ENCODE measurements at places on chromosomes 11 and 22.

- no peak for DNase-seq
Observed at GRCh38 chr11:75449776-75450175, 16.8 kb upstream of the KLHL35 start.

GRCh38 chr22:35596821-35597220, 20.3 kb downstream of the MB start:
- no peak for DNase-seq

- DNase-seq: no peak
Observed at GRCh38 chr22:36374603-36375024, 13.2 kb downstream of the MYH9 start.

DNA sequence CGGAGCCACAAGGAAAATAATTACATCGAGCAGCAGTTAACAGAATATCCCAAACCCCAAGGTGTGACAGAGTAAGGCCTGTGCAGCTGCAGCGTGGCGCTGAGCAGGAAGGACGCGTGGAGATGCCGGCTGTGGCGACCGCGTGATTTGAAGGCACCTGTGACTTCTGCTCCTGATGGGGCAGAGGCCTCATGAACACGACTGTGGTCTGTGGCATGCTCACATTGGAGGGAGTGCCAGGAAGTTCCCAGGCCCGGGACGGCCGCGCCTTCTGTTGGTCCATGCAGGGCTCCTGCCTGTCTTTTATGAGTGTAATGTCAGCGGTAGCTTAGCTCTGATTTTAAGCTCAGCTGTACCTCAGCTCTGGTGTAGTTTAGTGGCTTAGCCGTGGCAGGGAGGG, 50.4 kb downstream of the TPCN2 start:
- no peak for DNase-seq

- no peak for DNase-seq
Observed at GRCh38 chr11:35144136-35144741, 5.3 kb downstream of the CD44 start.

DNA sequence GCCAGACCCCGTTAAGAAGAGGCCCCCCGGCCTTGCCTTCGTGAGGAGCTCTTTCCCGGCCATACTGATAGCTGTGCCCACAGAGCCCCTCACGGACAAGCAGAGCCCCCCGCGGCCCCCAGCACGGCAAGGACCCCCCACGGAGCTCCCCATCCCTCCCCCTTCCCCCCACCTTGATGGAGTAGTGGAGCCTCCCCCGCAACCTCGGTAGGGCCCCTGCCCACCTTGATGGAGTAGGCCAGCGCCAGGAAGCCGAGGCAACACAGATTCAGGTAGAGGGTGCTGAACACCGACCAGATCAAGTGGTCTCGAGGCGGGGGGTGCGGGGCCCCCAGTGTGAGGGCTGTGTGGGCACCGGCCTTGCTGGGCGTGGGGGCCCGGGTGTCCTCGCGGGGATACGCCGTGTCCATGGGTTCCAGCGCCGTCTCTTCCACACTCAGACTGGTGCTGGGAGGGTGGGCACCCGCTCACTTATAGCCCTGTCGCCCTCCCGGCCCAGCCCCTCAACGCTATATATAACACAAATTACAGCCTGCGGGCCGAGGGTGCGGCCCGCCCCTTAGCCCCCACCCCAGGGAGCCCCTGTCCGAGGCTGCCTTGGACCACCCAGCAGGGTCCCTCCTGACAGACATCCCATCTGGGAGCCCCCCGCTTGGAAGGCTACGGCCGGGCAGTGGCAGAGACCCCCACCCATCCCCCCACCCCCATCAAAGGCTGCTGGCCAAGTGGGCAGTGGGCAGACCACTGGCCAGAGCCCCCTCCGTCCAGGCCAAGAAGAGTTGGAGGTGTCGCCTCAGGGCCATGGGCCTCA, at the start of gene IFITM5:
IFITM5 (minus strand) TSS at position 446 of the 811 bp plus-strand sequence; CDS start at position 410, 36 bp downstream.
- DNase-seq: no peak

DNA sequence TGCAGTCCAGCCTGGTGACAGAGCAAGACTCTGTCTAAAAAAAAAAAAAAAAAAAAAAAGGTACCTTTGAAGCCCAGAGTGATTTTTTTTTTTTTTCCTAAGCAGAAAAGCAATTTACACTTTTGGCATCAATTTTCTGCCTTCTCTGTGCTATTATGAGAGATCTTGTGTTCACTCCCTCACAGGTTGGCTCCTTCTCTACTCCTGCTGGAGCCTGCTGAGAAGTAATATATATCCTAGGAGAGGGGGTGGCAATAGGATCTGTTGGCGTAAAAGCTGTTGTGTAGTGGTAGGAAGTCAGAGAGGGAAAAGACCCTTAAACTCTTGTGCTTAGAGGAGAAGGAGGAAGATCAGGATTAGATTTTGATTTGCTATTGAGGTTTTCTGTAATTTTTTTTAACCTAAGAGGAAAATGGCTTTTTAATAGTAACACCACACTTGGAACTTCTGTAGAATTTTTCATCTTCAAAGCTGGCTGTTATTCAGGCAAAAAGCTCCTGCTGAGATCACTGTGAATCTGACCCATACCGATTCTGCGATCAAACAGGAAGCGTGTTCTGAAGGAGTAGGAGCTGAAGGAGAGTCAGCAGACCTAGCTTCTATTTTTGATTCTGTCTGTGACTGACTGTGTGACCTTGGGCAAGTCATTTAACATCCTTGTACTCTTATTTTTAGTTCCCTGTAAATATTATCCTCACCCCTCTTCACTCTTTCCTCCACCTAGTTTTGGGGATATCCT, 77.7 kb downstream of the TRIM44 start:
- DNase-seq: no peak

- no peak for DNase-seq
Observed at GRCh38 chr11:128407962-128408361, 179.4 kb downstream of the ETS1 start.

- DNase-seq: no peak
Observed at GRCh38 chr11:109956124-109956793, 136.9 kb upstream of the ZC3H12C start.

DNA sequence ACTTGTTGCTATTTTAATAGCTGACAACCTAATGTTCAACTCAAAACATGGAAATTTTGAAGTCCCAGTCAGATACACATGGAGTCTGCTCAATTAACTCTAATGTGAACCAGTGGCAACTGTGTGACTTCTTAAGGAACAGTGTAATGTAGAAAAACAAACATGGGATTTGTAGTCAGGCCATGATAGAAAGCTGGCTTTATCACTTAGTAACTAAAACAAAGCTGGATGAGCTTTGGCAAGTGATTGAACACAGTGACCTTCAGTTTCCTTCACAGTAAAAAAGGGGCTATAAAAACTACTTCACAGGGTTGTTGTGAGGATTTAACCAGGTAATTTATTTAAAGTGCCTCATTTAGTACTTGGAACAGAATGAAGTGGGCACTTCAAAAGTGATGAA, 62.6 kb downstream of the PRCP start:
- peak; percentile 15 for DNase-seq

GRCh38 chr11:68658097-68658496, 26.2 kb upstream of the GAL start:
- DNase-seq: no peak

GRCh38 chr11:80188076-80188627, 747.3 kb upstream of the TENM4 start:
- DNase-seq: no peak

DNA sequence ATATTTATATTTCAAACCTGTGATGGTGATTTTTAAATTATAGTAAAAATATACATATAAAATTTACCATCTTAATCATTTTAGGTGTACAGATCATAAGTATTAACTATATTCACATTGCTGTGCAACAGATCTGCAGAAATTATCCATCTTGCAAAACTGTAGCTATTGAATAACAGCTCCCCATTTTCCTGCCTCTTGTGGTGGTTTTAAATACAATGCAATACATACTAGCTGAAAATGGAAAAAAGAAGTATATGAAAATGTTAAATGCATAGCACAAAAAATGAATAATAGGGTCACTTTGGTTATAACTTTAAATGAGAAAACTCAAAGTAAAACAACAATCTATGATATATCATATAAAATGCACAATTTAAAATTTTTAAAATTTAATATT, 130.9 kb upstream of the VPREB1 start:
- no peak for DNase-seq

- no peak for DNase-seq
Observed at GRCh38 chr11:47148270-47148669, 28.4 kb downstream of the ARFGAP2 start.

DNA sequence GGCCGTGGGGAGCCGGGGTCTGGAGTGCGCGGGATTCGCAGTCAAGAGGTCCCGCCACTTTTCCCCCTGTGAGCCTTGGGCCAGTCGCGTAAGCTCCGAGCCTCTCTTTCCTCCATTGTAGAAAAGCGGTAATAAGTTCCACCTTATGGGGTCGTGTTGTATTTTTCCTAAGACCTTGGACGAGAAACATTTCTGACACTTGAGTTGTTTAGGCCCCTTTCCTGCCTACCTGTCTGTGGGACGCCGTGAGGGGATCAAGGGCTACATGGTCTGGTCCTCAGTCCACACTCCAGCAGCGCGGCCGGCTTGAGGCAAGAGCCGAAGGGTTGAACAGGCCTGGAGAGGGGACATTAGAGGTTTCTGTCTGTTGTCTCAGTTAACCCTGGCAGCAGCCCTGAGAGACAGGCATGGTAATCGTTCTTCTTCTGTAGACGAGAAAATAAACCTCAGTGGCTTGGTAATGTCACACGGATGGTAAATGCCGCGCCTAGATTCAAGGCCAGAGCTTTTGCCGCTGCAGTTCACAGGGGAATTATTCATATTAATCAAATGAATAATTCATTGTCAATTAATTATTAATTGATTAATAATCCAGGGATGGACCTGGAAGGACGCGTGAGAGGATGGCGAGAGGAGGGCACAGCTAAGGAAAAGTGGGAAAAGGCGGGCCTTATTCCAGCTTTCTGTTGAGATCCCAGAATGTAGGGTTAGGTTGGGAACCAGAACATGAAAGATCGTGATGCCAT, 545 bp downstream of the FEN1 start:
- no peak for DNase-seq

GRCh38 chr11:107593951-107594350, 3.0 kb downstream of the ELMOD1 start:
- DNase-seq: no peak

DNA sequence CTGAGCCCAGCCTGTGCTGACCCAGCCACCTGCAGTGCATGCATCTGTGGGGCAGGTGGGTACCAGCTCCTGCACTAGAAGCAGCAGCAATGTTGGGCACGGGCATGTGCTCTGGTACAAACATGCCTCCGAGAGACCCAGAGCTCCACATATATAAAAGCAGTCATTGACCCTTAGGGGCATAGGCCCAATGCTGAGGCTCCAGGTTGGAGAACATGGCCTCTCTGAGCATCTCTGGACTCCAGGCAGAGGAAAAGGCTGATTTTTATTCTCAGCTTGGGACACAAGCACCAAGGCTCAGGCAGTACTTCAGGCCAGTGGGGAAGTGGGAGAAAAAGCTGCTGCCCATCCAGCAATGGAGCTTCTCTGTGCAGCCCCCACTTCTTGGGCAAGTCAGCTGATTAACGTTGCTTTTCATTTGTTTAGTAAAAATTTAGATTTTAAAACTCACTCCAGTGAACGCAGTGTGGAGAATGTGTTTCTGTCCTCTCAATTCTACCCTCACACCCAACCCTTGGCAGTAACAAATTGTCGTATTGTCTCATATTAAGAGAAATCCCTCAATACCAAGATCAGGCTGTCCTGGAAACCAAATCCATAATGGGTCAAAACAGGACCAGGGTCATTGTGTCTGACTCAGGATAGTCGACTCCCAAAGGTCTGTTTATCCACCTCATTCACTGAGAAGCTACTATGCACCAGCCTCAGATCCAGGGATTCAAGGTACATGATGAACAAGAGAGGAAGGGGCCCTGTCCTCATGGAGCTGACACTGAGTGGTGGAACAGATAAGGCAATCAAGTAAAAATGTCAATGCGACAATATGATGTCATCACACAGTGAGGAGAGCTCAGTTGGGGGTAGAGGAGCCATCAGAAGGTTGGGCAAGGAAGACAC, 50.6 kb upstream of the TOP3B start:
- no peak for DNase-seq

GRCh38 chr11:47409440-47410369, 1.3 kb downstream of the SLC39A13 start:
- DNase-seq: no peak

GRCh38 chr22:40118979-40119378, 58.7 kb upstream of the TNRC6B start:
- no peak for DNase-seq

- no peak for DNase-seq
Observed at GRCh38 chr11:131278472-131278871, 91.9 kb upstream of the NTM start.

DNA sequence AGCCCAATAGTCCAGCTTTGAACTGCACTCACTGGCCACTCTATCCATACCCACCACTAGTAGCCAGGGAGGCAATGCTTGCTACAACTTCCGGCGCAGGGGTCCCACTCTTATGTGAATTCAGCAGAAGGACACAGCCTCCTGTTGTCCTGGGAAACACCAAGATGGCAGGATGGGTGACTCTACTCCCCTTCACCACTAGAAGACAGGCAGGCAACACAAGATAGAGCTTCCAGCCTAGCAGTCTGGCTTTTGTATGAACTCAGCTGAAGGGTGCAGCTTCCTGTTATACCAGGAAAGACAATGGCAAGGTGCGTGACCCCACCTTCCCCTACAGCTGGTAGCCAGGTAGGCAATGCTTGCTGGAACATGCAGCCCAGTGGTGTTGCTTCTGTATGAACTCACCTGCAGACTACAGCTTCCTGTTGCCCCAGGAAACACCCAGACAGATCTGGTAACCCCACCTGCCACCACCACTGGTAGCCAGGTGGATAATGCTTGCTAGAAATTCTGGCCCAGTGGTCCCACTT, 205.2 kb upstream of the KIRREL3 start:
- DNase-seq: no peak

DNA sequence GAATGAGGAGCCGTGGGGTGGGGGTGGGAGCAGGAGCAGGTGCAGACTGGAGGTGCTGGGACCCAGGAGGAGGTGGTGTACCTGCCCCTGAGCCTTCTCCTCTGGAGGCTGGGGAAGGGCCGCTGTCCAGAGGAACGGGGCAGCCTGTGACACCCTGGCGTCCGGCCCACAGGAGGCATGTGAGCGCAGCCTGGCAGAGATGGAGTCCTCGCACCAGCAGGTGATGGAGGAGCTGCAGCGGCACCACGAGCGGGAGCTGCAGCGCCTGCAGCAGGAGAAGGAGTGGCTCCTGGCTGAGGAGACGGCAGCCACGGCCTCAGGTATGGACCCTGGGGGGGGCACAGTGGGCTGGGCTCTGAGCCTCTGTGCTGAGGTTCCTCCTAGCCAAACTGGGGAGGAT, 42.2 kb upstream of the GCAT start:
- DNase-seq: no peak

DNA sequence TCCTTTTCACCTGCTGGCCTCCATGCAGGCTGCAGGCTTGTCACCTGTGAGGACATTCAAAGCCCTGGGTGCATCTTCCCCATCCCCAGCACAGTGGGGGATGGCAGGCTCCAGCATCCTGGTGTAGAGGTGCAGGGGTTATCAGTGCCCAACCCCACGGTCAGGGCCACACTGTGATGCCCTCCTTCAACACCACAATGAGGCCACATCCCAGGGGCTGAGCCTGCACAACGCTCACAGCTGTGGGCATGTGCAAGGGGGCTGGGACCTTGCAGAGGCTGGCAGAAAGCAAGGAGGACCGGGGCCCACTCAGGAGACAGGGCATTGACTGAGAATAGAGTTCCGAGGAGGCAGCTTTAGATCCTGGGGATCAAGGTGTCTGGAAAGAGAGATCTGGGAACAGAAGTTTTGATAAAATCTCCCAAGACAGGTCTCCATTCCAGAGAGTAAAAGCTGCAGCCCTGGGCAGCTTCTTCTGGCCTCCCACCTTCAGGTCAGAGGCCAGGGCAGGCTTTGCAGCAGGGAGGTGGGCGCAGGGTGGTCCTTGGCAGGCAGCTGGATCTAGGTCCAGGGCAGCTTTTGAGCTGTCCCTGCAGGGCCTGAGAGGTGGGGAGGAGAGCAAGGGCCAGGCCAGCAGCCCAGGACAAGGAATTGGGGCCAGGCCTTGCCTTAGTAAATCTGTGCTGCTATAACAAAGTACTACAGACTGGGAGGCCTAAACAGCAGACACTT, 250.8 kb upstream of the B3GAT1 start:
- DNase-seq: no peak
